ENCODE measurements at places on chromosomes 12 and 14.

DNA sequence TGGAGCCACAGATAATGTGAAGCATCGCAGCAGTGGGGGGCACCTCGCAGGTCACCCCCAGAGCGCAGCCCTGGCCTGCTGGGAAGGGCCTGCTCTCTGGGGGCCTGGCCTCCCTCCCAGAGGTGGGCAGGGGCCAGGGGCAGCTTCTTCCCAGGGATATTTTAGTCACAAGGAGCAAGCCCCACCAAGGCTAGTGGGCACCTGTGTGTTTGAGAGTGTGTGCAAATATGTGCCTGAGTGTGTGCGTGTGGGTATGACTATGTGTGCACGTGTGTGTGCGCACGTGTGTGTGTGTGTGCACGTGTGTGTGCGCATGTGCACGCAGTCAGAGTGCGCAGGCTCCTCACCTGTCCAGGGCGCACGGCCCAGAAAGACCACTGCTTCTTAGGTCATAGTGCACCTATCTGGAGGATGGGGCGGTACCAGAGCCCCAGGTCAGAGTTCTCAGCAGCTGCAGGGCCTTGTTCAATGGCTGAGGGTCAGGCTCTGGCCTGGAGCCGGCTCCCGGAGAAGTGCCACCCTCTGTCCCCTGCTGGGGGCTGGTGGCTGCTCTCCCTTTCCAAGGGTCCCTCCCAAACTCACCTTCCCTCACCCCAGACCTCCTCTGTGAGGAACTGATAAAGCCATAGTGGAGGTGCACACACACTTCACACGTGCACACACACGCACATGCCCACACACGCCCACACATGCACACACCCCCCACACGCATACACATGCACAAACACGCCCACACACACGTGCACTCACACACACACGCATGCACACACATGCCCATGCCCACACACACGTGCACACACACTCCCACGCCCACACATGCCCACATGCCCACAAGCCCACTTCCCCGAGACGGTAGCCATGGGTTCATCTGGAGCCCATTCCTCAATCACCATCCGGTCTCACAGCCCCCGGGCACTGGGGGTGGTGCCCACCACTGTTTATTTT lies 128.5 kb downstream of the KIF26A start:
- no peak for DNase-seq

DNA sequence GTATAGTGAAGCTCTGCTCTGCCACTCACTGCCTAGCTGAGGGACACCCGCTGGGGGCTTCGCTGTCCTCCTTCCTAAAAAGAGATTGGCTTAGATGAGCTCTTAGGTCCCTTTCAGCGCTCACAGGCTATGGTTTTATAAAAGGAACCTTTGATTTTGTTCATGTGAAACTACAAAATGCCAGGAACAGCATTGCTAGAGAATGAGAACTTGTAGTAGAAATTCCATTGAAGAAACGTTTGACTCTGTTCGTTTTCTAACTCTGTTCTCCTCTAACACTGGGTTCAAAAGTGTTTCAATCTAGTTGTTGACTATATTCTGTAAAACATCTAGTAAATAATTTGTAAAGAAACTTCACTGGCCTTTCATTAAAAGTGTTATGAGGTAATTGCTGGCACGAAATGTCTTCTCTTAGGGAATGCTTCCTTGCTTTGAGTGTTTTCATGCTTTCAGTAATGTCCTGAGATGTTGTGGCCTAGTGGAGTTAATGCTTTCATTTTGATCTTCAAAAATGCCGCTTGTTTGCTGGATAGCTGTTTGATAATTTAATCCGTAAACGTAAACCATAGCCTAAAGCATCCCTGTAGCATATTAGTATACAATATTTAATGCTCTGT lies 1.6 kb downstream of the MARK3 start:
- no peak for DNase-seq

DNA sequence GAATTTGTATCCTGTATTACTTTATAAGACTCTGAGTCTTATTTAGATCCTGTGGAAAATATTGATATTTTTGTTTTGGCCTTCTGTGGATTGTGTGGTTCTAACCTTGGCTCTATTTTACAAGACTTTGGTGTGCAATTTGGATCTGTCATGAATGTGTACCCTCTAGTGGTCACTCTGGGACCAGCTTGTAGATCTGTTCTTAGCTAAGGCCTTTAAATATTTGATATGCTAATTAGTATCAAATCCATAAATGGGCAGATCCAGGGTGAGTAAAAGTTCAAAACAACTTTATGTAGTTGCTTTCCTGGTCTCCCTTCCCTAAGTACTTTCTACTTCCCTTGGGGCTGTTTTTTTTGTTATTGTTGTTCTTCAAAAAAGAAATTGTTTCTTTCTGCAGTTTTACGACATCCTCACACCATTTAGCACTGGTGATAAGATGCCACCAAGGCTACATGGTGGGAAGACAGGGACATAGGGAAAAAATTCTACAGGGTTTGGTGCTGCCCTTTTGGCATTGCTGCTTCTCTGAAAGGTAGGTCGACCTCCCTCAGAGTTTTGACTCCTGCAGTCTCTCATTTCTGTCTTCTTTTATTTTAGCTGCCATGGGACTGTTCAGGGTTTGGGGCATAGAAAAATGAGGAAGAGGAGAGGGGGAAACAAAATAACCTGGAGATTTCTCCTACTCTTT lies 238.5 kb downstream of the GPHN start:
- no peak for DNase-seq

GRCh38 chr14:74614508-74615495 lies 2.8 kb upstream of the LTBP2 start:
- no peak for DNase-seq

DNA sequence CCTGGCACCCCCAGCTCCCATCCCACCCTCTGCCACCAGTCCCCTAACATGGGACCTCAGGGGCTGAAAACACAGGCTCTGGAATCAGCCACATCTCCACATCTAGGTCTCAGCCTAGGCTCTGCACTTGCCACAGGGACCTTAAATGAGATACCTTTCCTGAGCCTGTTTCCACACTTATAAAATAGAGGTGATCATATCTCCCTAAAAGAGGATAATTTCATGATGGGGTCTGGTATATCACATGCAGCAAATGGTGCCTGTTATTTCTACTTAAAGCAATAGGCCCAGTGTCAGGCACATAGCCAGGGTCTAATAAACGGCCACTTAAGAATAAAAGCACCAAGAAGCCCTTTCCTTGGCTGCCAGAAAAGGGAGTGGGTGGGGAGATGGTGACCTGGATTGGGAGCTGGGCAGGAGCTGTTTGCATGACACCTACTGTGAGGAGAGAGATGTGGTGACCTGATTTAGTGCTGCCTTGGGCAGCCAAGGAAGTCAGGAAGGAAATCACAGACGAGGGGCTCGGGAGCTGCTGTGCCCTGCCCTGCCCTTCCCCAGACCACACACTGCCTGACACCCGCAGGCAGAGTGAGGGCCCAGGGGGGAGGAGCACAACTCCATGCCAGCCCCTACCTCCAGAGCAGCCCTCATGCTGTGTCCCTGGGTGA lies 71.2 kb downstream of the IRF2BPL start:
- DNase-seq, result no peak

DNA sequence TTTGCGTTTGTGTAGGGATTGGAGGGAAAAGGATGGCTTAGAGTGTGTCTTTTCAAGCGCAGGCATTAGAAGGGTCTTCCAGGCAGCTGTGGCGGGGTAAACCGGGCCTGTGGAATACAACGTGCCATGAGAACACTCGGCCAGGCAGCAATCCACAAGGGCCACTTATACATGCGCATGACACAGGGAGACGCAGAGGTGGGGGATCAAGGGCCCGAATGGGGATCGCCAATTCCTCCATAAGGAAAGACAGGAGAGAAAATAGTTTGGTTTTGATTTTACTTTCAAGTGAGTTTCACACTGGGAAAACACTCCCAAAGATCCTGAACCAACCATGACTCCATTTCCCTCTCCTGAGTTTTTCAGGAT lies 71.6 kb downstream of the SPRING1 start:
- DNase-seq, result no peak

DNA sequence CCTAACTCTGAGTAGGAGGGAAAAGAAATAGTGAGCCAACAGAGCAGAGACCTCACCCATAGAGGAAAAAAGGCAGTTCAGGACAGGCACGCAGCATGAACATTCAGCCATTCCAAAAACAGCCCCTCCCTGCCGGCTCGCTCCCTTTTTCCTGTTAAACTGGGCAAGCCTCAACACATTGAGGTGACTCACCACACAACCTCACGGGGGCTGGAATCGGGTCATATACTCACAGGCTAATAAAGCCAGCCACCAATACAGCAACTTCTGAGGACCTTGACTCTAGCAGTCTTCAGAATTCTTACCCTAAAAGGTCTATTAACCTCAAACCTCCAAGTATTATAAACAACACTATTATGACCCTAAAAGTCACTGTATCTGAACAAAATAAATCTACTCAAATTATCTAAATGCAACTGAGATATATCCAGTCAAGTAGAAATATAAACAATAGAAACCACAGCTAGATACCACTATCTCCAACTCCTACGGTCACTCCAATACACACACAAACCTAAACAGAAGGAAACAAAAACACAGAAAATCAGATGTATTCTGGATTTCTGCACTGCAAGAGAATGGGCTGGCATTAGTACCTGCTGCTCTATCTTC lies 6.3 kb downstream of the YBX3 start:
- DNase-seq, result no peak

- DNase-seq, result no peak
These were observed 249.8 kb downstream of the VRK1 start for GRCh38 chr14:97046967-97047366.

DNA sequence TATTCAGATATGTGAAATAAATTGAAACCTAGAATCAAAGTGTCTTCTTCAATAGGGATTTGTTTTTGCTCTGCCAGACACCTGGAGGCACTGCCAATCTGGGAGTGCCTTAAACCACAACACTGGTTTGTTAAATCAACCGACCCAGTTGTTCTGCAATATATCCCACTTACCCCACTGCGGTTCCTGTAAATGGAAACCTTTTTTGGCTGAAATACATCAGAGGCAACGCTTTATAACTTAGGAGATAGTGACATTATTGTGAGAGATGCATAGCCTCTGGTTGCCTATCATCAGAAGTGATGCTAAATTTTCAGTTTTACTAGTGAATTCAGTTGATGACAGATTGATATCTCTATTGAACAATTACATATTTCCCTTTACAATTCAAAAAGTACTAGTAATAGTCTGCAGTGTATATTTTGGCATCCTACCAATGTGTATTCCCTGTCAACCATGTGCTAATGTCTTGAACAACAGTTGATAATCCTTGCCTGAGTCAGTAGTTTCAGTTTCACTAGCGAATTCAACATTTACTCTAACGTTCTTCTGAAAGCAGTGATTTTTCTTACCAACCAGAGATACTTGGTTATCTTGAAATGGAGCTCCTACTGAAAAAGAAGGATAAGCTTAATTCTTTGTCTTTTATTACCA lies 30.5 kb downstream of the PPP2R5C start:
- no peak for DNase-seq

DNA sequence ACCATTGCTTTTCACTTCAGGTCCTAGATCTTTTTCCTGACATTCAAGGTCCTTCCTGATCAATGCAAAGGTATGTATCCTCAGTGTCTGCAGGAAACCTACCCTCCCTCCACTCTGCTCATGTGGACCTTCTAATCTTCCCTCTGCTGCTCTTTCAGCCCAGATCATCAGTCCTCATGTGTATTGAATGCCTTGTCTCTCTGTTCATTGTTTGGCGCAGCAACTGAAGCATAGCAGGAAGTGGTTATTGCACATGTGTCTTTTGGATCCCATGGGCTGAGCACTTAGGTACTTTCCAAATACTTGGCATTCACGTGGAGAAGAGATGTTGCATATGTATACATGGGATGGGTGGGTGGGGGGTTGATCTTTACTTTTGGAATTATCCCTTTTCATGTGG lies 4.3 kb upstream of the NIN start:
- DNase-seq, result no peak

DNA sequence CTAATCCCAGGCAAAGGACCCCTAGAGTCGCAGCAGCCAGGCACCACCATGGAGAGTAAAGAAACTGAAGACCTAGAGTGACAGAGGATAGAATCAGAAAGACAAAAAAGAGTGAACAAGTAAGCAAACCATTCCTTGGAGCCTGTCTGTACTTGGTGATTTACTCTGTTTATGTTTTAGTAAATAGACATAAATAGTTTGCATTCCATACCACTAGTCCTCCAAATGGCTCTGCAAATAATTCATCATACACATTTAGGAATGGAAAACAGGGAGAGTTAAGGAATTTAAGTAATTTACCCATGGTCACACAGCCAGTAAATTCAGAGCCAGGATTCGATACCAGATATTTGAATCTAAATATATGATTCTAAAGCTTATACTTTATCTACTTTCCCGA lies 2.8 kb downstream of the OLR1 start:
- DNase-seq, result no peak

- no peak for DNase-seq
These were observed 527.7 kb downstream of the FUT8 start for GRCh38 chr14:65940056-65940735.

DNA sequence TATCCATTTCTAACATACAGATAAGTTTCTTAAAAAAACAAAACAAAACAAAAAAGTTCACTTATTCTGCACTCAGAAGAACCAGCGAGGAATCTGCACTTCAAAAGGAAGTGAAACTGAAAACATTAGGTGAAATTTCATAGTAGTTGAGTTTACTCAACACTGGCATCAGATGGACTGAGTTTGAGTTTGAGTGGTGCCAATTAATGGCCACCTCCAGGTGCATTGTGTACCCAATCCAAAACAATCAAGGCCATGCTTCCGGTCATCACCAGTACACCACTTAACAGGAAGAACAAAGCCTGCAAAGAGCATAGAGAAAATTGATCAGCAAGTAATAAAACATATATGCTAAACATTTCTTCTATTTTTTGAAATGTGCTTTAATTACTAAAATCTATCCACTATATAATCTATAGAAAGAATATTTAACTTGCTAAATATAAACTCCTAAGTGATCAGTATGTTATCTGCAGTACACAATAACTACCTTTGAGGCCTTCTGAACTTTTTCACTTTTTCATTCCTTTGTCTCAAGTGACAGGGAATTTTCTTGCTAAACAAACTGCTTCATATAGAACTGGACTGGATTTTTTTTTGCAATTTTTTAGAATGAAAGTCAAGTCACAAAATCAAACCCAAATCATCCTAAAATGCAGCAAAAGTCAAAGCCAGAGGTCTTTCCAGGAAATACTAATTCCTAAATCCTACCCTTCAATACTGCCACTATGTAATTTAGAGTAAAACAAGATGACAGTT lies 11.5 kb downstream of the SLC38A2 start:
- no peak for DNase-seq

DNA sequence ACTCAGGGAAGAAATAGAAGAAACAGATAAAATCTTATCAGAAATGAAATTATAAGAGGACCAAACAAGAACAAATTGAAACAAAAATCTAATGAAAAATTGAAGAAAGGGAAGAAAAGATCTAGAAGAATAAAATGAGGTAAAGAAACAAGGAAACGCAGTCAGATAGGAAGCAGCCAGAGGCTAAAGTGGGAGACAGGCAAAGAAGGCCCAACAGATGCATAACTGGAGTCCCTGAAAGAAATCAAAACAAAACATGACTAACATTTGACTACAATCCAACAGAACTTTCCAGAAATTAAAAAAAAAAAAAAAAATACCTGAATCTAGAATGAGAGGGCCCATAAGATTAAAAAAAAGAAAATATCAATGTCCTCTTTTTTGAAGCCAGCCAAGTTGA lies 65.6 kb downstream of the AMN start:
- DNase-seq, result no peak

GRCh38 chr12:115349711-115350110 lies 665.7 kb upstream of the TBX3 start:
- no peak for DNase-seq
